Aorta (tissue), 5 donors: ENCODE measurements at places on chromosomes 4 and X.
A peak's percentile ranks its signal among the peaks of the same experiment; 100 is the strongest.

DNA sequence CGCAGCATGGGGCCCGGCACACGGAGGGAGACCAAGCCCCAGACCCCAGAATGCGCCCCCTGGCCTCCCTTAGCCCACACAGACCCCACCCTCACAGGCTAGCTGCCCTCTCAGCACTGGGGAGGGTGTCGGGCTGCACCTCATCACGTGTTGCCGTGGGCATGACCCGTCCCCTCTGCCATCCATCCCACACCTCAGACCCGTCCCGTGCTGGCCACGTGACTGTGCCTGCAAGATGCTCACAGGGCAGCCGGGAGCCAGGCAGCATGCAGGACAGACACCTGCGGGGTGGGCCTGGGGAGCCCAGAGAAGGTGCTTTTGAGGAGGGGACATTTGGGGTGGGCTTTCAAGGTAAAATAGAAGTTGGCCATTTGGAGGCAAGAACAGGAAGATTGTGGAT is 4.8 kb downstream of the MSANTD1 start:
- DNase-seq = peak; percentile 24

DNA sequence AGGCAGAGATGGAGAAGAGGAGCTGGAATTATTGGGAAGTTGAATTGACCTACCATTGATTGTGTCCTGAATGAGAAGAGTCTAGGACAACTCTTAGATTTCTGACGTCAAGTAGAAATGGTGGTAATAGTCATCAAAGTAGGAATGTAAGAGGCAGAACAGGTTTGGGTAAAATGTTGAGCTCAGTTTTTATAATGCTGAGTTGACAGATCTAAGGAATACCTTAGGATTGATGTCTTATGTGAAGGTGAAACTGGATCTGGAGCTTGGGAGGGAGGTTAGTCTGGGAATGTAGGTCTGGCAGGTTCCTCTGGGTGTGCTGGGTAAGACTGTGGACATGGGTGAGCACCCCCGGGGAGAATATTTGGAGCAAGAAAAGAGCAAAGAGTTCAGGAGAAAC is 31.9 kb downstream of the JADE1 start:
- DNase-seq = no peak

GRCh38 chrX:848386-848785 is 217.8 kb downstream of the SHOX start:
- DNase-seq = no peak

- no peak for DNase-seq
Observed at GRCh38 chr4:144666539-144667175, 20.7 kb downstream of the HHIP start.

DNA sequence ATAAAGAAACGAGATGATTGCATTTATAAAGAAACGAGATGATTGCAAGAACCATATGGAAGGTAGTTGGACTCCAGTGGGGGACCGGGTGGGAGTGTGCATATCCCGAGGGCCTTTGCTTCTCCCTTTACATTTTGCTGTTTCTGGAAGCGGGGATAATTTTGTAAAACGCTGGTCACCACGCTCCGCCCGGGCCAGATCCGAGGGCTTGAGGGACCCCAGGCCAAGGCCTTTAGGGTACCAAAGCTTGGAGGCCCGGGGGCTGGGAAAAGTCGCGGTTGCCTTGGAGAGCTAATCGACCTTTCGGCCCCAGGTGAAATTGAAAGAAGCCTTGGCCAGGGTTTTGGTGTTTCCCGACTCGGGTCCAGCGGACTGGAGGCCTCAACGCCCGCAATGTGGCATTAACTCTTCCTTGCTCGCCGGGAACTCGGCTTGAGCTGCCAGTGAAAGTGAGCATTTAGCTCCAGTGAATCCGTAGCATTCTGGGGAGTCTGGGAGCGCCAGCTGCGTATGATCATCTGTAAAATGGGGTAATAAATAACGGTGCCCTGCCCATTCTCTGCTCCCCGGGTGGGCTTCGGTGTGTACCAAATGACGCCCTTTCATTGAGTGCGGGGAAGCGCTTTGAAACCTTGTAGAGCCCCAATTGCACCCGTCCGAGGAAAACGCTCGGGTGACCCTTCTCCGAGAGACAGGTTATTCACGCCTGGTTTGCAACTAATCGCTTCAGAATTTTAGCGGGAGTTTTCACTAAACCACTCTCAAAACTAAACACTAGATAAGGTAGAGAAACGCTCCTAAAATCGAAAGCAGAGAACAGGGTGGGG is 4.5 kb downstream of the NKX3-2 start:
- no peak for DNase-seq
